Astrocyte (in vitro differentiated cells and primary cell): ENCODE measurements at places on chromosomes 2 and 18. TPM values are rescaled to one million over a fixed set of nuclear protein-coding genes. Genes with fewer than 3 reads are reported as not detected.

HOXD8 gene
- not detected in 2 replicates for total RNA-seq

- no peak for DNase-seq
These were observed 206.6 kb downstream of the ZNF385B start for GRCh38 chr2:179654806-179655205.

GRCh38 chr18:27667064-27667463 is 482.0 kb upstream of the CHST9 start:
- no peak for DNase-seq

DNA sequence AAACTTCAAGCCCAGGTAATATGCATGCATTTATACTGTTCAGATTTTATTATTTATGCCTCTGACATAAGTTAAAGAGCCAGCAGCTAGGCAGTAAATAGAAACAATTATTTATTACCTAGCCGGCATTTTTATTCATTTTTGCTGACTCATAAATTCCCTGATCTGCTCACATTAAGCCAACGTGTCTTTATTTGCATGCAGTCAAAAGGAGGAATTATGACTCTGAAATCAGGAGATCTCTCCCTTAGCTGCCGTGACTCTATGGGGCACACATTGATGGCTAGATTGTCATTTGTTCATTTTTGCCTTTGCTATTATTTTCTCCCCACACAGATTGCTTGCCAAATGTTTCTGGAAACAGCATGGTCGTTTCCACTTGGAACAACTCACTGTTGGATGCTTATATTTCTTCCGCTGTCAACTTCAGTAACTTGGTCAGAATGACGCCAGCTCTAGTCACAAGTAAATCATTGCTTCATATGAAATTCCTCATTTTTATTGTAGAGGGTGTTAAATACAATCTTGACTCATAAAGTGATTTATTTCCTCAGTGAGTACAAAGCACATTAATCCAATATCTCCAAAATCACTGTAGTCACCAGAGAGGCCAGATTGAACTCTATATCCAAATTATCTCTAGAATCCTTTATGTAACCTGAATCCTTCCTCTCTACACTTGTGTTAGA is 15.9 kb upstream of the ZBTB14 start:
- no peak for DNase-seq

DNA sequence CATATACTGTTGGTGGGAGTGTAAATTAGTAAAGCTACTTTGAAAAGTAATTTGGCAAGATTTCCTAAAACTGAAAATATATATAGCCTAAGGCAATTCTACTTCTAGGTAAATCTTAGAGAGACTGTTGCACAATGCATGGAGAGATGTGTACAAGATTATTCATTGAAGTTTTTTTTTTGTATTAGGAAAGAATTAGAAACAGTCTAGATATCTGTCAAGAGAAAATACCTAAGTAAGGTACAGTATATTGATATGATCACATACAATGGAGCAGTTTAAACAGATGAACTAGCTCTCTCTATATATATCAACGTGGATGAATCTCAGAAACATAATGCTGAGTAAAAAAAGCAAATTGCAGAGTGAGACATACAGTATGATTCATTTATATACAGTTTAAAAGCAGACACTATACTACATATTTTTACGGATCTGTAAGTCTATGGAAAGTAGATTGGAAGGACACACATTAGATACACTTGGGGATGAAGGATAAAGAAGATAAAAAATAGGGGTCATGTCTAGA is 59.3 kb upstream of the ACVR1 start:
- DNase-seq = no peak
